ENCODE measurements at places on chromosomes 6 and 20. TPM values are rescaled to one million over a fixed set of nuclear protein-coding genes. Genes with fewer than 3 reads are reported as not detected.
A peak's percentile ranks its signal among the peaks of the same experiment; 100 is the strongest.

Gene SLC35F1
- 49.6 TPM for total RNA-seq

Gene POLR1H
- 13.1 TPM for total RNA-seq

DNA sequence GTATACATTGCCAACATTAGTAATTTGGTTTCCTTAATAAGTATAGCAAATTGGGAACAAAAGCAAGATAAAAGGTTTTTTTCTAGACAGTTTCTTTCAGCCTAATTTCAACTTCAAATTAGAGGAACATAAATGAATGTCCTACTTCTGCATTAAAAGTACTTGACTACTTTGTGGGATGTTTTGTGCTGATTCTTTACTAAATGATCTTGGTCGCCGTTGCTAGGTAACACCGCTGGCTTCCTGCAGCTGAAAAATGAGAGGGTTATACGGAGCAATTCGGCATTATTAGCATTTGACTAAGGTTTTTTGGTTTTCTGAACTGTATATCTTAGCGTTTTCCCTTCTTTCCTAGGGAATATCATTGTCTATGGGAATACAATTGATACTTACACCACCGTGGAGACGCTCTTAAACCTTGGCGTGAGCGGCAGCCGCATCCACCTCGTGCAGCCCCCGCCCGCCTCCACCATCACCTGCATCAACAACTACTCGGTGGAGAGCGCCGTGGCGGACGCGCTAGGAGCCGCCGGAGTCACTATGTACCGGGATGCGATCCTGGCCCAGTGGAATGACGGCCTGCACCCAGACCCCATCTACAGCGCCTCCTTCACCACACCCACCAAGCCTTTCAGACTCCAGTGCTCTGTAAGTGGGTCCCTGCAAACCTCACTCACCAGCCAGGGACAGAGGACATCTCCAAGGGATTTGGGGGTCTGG is 90.9 kb upstream of the INSM1 start:
- no peak for DNase-seq

- no peak for DNase-seq
These were observed at the start of gene SMIM28 for GRCh38 chr6:138377844-138378243. Gene SMIM28, plus strand, starts transcription at chr6:138377905. Its CDS starts 168 bp downstream, at chr6:138378073.

DNA sequence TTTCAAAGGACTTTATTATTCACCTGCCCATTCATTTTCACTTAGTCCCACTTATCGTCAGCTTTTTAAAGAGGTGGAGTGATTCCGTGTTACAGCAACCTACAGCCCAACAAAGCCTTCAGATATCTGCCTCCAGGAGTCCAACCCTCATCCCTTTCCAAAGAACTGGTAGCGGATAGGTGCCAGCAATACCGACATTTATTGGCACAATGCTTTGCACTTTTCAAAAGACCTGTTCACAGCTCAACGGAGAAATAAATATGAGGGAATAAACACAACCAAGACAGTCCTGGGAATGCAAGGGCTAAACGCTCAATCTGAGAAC is 819 bp upstream of the MTRF1L start:
- peak; percentile 8 for DNase-seq

- DNase-seq: no peak
These were observed 16.6 kb downstream of the CDC40 start for GRCh38 chr6:110196874-110197273.

- no peak for DNase-seq
These were observed 684.6 kb downstream of the DOK5 start for GRCh38 chr20:55160037-55160436.

- no peak for DNase-seq
These were observed 7.2 kb downstream of the PNLDC1 start for GRCh38 chr6:159807150-159807858.

- no peak for DNase-seq
These were observed 25.6 kb downstream of the GFOD1 start for GRCh38 chr6:13461805-13462204.

GRCh38 chr6:144811140-144811539 is 526.0 kb downstream of the UTRN start:
- no peak for DNase-seq

DNA sequence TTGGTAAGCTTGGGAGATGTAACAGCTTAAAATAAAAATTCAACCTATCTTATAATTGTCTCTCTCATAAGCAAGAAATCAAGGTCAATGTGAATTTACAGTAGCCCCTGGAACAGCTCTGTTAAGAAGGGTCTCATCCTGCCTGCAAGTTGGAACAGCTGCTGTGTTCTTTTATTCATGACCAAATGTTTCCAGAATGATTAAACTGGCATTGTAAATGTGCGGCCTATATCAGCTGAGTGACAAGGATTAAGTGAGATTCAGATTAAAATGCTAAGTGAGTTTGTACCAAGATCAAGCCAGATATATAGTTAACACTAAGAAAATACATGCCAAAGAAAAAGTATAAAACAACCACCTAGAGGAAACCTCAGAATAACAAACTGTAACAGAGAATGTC is 45.3 kb upstream of the NRSN1 start:
- no peak for DNase-seq

DNA sequence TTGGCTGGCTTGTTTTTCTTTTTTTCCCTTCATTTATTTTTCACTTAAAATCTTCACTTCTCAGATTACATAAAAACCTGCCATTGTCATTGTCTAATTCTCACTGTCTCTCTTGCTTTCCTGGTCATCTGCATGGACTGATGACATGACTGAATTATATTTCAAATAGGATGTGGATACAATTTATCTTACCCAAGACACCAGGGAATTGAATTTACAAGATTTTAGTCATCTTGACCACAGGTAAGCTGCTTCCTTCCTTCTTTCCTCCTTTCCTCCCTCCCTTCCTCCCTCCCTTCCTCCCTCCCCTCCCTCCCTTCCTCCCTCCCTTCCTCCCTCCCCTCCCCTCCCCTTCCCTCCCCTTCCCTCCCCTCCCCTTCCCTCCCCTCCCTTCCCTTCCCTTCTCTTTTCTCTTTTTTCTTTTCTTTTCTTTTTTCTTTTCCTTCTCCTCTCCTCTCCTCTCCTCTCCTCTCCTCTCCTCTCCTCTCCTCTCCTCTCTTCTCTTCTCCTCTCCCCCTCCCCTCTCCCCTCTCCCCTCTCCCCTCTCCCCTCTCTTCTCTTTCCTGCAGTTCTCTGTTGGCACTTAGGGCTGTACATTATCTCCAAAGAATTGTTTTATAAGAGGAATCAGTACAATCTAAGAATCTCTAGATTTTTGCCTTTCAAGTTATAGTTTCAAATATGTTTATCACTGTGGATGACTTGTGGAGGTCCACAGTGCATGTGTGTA is 171.5 kb downstream of the CARMIL1 start:
- DNase-seq: no peak

DNA sequence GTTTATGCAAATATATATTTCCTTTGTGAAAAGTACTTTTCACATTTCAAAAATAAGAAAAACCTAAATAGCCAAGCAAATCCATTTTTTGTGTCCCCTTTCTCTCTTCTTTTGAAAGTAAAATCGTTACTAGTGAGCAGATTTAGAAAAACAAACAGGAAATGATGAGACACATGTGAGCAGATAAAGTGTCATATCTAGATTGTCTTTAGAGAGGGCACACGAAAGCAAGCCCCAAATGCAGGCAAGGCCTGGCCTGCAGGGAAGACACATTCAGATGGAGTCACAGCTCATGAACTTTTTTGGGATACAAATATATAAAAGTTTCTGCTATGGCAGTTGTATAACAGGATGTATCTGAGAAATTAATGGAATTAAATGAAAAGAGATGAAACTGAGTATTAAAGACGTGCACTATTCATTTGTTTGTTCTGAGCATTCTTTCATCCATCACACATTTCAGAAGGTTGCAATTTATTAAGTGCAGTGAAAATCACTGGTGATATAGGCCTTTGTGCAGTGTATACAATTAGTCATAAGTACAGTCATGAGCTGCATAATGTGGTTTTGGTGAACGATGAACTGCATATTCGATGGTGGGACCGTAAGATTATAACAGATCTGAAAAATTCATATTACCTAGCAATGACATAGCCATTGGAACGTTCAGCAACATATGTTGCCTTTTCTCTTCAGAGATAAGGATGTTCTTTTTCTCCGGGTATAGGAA is 101.4 kb downstream of the PACRG start:
- DNase-seq: no peak

DNA sequence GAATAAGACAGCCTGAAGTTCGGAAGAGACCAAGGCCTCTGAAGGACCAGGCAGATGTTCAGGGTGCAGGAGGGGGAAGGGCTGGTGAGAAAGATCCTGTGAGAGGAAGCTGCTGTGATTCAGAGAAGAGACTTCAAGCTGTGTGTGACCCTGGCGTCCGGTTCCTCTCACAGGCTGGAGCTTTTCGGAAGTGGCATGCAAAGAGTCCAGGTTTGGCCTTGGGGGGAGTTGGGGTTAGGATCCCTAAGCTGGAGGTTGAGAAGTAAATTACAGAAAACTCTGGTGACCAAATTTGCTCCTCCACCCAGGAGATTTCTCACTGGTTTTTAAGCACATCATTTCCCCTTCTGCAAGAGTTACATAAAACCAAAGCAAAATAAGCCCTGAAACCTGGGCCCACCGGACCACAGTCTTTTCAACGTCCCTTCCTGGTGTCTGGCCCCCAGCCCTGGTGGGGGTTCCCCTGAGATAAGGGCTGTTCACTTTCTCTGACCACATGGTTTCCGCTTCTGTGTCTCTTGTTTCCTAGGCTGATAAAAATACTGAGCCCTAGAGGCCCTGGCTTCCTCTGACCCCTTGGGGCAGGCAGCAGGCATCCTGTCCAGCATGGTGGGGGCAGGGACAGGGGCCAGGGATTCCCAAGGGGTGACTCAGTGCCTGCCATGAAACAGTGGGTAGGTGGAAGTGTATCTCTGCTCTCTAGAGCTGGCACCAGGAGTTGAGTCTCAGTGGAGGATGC is 12.0 kb upstream of the LTA start:
- no peak for DNase-seq

DNA sequence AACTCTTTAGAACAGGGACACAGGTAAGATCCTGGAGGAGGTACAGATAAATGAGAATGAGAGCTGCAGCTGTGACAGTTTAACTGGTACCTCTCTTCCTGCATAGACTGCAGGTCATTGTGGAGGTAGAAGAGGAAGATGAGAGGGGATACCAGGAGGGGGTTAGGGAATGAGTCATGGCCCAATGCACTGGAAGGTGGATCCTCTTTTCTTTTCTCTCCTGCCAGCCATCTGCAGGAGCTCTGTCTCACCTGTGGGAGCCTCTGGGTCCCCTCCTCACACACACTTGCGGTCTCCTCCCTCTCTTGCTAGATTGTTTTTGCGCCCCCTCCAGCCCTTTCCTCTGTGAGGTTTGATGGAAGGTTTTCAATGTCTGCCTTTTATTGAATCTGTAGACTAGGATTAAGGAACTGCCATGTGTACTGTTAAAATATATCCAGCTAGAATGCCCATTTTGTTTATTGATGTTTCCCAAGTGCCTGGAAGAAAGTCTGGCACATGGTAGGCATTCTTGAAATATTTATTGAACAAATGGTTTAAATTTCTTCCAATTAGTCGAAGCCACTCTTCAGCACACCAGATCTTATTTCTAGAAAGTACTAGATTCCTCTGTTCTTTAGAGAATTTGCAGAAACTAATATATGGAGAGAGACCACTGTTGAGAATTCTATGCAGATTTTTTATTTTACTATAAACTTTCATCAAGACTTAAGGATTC is 13.0 kb downstream of the C6orf163 start:
- no peak for DNase-seq

GRCh38 chr6:24755279-24755678 is 19.5 kb upstream of the GMNN start:
- no peak for DNase-seq

GRCh38 chr6:46217671-46218131 is 46.9 kb upstream of the ENPP5 start:
- peak; percentile 73 for DNase-seq
